ENCODE measurements at places on chromosomes 4 and X. TPM values are rescaled to one million over a fixed set of nuclear protein-coding genes. Genes with fewer than 3 reads are reported as not detected.

The IDH3G gene
- 78.7 TPM for total RNA-seq

The SPANXA2 gene
- total RNA-seq, result not detected

The PDHA1 gene
- total RNA-seq, result 1,288 TPM

The AREG gene
- 1.4 TPM for total RNA-seq

The GRPEL1 gene
- total RNA-seq, result 61.5 TPM

The C1QTNF7 gene
- 1.7 TPM for total RNA-seq

The SLC6A14 gene
- total RNA-seq, result not detected

The CXCL11 gene
- not detected for total RNA-seq

The ASMT gene
- not detected for total RNA-seq

The TRIM60 gene
- total RNA-seq, result not detected

The GUCY1A1 gene
- 88.4 TPM for total RNA-seq

The RHOXF2 gene
- total RNA-seq, result not detected

The PCDH19 gene
- total RNA-seq, result 0.65 TPM

The CCSER1 gene
- total RNA-seq, result 12.9 TPM

The WNK3 gene
- total RNA-seq, result 0.73 TPM

The GIMD1 gene
- not detected for total RNA-seq

The NR3C2 gene
- 23.6 TPM for total RNA-seq

The CXorf49 gene
- total RNA-seq, result not detected

The TCEAL3 gene
- 19.3 TPM for total RNA-seq

The EDA gene
- total RNA-seq, result 12.4 TPM

The ARMCX2 gene
- 30.2 TPM for total RNA-seq

The ANKRD50 gene
- 6.5 TPM for total RNA-seq

The MAGEA1 gene
- total RNA-seq, result not detected

The MAGEB10 gene
- total RNA-seq, result not detected

The NOX1 gene
- not detected for total RNA-seq

The UGT2B17 gene
- total RNA-seq, result not detected

The RTL9 gene
- total RNA-seq, result 0.38 TPM

The SHISA3 gene
- total RNA-seq, result 5.5 TPM

The EPGN gene
- 0.19 TPM for total RNA-seq

The CT45A2 gene
- total RNA-seq, result not detected

The SCLT1 gene
- total RNA-seq, result 7.2 TPM

The SSX2B gene
- total RNA-seq, result not detected

The VCX3B gene
- not detected for total RNA-seq

The TLR8 gene
- 1.5 TPM for total RNA-seq

The ADAM29 gene
- not detected for total RNA-seq

The UVSSA gene
- 6.5 TPM for total RNA-seq

The WAS gene
- total RNA-seq, result 4.4 TPM

The MED14 gene
- 26.3 TPM for total RNA-seq

The FAM156A gene
- 7.3 TPM for total RNA-seq

The GPR50 gene
- not detected for total RNA-seq

The RTL5 gene
- 2.4 TPM for total RNA-seq

The AFP gene
- not detected for total RNA-seq

The ANKRD17 gene
- total RNA-seq, result 50.7 TPM

The NLRP2B gene
- total RNA-seq, result not detected

The ERVMER34-1 gene
- 5.3 TPM for total RNA-seq

The TMEM271 gene
- not detected for total RNA-seq

The HPGDS gene
- 3.1 TPM for total RNA-seq

The LIMCH1 gene
- 294 TPM for total RNA-seq

The SPATA4 gene
- total RNA-seq, result not detected

Measured in Right ventricle myocardium inferior (tissue), 1 donor.